SHP77 treated with DMSO at 0.1 percent for 48 hours (cell line): ENCODE measurements at places on chromosomes 3 and 15.

DNA sequence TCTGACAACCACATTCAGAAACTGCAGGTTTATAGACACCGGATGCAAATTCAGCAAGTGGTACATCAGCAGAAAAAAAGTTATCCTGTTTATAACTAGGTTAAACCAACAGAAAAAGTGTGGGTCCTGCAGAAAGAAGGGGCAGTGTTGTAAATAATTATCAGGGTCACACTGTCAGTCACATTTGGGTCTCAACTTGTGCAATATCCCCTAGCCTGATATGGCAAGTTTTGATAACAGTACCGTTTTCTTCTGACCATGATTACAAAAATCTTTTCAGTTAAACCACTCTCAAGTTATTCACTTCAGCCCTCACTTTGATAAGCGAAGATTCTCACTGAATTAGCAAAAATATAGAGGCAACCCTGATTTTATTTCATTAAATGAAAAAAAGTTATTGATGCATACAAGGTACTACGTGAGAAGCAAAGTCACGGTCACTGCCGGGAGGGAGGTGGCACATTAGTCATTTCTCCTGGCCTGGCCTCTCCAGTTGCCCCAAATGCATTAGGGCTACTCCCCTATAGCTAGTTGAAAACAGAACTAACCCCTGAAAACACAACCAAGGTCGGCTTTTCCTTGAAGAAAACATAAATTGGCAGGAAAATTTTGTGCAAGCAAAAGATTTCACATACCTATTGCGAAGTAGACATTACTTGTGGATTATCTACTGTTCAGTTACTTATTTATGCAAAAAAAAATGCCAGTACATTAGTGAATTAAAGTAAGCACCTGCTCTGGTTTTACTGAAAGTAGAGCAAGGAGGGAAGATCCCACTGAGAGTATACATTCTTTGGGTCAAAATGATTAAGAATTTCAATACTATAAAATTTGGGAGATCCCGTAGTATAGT lies 28.6 kb downstream of the IL5RA start:
- no peak for DNase-seq

GRCh38 chr3:64195789-64196188 lies 29.5 kb downstream of the PRICKLE2 start:
- DNase-seq: no peak

GRCh38 chr3:105791131-105791530 lies 77.7 kb downstream of the CBLB start:
- DNase-seq: no peak

DNA sequence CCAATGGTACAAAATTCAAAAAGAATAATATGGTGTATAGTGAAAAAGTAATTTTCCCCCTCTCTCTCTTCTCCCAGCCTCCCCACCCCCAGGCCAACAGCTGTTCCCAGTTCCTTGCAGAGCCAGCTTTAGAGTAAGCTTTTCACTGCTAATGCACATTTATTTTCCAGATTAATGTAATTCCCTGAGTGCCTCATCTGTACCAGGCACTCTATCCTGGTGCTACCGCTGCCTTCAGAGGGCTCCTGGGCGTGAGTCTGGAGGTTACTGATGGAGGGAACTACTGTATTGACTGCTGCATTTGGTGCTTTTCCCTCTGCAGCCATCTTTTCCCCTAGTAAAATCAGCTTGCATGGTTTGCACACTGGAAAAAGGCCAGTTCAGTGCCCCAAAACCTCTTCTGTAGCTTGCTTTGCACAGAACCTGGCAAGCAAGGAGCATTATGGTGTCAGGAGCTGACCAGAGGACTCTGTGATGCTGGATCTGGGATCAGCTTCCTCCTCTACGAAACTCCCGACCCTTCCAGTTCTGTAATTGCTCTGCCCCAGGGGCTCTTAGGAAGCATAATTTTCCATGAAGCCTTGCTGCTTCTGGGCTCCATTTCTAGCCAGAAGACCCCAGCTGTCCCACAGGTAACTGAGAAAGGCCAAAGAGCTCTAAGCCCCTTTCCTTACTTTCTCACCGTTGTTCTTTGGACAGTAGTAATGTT lies 8.5 kb upstream of the USP3 start:
- no peak for DNase-seq

DNA sequence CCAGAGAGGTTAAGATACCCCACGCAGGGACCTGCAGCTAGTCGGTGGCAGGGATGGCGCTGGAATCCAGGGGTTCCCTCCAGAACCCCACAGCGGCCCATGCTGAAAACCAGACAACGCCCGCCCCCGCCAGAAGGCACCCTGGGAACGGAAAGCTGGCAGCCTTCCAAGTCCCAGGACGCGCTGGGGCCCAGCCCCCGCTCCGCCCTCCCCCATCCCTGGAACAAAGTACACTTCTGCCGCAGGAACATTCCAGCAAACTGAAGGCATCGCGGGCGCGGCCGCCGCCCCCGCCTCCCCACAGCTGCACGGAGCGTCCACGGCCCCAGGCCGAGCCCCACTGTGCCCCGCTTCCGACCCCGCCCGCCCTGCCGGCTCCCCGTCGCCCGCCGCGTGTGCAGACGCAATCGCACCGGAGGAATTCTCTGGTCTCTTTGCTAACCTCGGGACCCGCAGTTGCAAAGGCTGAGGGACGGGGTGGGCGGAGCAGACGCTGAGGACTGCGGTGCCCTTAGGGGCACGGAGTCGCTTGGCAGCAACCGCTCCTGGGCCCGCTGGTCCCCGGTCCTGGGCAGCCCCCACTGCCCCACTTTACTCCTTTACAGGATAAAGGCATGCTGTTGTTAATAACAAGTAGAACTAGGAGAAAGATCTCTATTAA lies 44.8 kb upstream of the RNU6-1 start:
- peak; percentile 34 for DNase-seq

DNA sequence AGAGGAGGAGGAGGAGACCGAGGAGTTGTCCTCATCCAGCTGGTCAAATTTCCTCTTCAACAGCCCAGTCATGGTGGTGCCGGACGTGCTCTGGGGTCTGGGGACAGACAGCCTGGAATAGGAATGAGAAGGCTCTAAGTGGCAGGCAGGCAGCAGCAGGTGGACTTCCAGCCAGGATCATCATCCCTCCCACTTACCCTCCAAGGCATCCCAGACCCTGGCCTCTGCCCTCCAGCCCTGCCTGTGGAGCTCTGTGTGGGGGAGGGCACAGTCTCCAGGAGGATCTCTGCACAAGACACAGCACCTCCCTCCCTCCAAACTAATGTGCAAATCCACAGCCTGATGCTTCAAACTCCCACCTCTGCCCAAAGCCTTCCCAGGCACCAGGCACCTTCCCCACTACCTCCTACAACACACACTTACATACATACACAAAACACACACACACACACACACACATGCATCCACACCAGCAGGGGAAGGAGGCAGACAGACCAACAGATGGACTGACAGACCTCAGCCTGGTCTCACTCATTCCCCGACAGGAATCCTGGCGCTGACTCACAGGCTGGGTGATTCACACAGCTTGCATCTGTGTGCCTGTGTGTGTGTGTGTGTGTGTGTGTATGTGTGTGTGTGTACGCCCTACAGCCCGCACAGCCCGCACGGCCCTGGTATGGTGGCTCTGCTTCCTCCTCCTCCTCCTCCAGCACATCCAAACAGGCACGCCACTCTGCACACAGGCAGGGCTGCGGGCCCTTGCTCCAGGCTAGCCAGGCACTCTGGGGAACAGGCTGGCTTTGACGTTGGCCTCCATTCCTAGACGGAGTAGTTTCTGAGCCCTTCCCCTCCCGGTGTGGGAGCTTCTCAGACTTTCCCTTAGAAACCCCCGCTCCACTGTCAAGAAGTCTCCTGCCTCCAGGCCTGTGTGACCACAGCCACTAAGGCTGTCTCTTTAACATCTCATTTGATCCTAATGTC lies 6.5 kb downstream of the CSRNP1 start:
- peak; percentile 36 for DNase-seq

GRCh38 chr3:32564195-32564594 lies 6.5 kb downstream of the DYNC1LI1 start:
- no peak for DNase-seq

- no peak for DNase-seq
Observed at GRCh38 chr3:160133757-160134156, 91.5 kb upstream of the C3orf80 start.

- no peak for DNase-seq
Observed at GRCh38 chr15:70636540-70637165, 126.7 kb downstream of the UACA start.

- no peak for DNase-seq
Observed at GRCh38 chr3:71251156-71251775, 332.3 kb downstream of the FOXP1 start.

DNA sequence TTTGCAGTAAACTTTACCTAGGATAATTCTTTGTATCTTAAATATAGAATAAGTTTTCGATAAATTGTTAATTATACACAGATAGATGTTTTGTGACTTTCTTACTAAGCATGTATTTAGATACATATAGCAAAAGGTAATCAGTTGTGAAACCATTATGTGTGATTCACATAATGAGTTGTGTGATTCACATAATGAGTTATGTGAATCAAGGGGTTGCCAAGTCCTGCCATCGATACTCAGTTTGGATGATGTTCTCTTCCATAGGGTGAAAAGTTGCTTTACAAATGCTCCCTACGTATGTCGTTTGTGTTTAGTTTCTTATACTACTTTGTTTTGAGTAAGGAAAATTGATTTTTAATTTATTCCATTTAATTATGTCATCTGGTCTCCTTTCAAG lies 682.1 kb downstream of the MECOM start:
- DNase-seq: no peak

DNA sequence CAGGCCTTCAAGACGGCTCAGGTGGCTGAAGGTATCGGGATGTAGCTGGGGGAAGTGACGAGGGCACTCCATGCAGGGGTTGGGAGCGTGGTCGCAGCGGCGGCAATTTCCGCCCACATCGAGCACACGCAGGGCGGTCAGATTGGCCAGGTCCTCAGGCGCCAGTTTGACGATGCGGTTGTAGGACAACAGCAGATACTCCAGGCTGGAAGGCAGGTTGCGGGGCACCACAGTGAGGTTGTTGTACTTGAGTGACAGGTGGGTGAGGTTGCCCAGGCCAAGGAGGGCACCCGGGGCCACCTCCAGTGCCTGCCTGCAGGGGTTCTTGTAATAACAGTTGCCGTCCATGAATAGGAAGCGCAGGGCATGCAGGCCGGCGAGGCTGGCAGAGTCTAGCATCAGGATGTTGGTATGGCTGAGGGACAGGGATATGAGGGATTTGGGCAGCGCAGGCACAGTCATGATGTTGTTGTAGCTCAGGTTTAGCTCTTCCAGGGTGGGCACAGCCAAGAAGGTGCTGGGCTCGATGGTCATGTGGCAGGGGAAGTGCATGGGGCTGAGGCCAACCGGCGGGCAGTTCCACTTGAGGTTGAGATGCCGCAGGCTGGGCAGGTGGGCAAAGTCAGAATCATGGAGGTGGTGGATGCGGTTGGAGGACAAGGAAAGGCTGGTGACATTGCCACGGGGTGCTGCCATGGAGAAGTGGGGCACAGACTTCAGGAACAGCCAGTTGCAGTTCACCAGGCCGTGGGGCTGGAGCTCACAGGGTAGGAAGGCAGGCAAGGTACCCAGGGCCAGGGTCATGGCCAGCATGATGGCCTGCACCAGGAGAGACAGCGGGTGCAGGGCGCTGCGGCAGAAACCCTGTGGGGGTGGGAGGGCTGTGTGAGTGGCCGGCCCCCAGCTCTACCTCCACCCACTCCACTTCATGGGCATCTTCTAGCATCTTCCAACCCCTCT lies 1.7 kb downstream of the TLR9 start:
- DNase-seq: no peak

DNA sequence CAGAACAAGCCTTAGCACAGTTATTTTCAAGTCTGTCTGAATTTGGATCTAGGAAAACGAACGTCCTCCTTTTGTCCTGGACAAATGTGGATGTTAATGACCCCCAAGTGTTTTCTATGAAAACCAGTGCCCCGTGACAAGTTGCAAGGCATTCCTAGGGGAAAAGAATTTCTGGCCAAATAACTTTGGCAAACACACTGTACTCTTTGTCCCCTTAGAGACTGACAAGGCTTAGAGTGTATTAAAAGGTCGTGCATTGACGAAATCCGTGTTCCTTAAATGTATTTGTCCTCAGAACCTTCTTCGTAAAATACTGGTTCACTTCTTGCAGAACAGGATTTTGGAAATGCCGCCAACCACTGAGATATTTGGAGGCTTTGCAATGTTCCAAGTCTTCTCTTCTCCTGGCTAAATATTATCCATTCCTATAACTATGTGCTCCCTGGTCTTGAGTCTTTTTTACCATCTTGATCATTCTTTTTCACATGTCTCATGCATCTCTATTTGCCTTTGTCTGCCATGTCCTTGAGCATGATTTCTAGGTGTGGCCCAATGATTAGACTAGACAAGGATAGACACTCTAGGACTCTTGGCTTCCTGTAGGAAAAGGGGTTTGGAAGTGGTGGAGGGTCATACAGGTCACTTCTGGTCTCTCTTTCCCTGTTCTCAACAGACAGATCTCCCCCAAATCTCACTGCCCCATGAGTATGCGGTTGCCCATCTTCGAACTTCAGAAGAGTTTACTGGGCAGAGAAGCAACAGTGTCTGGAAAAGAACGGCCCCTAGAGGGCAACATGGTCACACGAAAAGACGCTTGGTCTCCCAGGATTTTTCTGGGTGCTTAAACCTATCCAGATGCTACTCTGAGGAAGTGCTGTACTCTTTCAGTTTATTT lies 117.5 kb downstream of the EDEM1 start:
- peak; percentile 39 for DNase-seq

DNA sequence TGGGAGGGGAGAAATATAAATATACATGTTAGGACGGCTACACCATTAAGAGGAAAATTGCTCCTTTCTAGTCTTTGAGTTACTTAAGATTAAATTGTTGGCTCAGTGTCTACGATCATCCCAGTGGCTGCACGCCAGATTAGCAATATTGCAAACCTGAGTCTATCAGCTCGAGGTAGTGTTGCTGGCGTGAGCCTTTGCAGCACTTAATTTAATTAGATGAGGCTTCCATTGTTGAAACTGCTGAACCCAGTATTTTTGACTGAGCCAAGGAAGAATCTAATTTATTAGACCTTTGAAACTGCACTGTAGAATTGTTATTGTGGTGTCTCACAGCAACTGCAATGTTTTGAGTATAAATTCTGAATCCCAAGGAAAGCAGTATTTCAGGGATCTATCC lies 782.4 kb upstream of the ROBO1 start:
- DNase-seq: no peak

- no peak for DNase-seq
Observed at GRCh38 chr3:45781841-45782240, 14.5 kb downstream of the SLC6A20 start.

DNA sequence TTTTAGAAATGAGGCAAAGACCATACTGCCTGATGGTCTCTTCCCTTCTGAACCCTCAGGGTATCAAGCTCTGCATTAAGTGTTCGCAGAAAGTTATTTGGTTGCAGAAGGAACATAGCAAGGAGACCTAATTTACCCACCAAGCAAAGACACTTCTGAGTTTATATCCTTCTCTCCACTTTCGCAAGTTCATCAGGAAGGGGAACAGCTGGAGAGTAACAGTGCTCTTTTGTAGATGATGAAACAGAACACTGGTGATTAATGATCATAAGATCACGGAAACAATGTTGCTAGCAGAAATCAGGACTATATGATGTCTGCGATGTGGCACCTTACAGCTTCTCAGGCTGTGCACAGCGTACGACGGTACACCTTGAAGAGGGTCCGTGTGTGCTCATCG lies 62.1 kb downstream of the NCEH1 start:
- no peak for DNase-seq
